ENCODE measurements at places on chromosomes 11 and 22.
A peak's percentile ranks its signal among the peaks of the same experiment; 100 is the strongest.

GRCh38 chr11:65445604-65446445 is 23.2 kb downstream of the NEAT1 start:
- DNase-seq = no peak

DNA sequence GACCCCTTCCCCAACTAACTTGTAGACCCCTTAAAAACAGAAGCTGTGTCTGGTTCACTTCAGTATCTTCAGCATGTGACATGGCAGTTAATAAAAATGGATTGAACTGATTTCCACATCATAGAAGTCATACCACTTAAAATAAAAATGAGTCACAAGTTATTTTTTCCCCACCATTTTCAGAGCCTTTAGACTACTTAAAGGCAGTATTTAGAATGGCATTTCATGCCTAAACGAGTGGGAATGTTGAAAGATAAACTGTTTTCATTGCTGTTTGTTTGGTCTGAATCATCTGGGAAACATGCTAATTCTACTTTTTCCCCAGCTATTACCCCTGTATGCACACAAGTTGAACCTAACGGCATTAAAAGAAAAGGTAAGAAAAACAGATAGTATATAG is 324.0 kb downstream of the RAB38 start:
- no peak for DNase-seq

DNA sequence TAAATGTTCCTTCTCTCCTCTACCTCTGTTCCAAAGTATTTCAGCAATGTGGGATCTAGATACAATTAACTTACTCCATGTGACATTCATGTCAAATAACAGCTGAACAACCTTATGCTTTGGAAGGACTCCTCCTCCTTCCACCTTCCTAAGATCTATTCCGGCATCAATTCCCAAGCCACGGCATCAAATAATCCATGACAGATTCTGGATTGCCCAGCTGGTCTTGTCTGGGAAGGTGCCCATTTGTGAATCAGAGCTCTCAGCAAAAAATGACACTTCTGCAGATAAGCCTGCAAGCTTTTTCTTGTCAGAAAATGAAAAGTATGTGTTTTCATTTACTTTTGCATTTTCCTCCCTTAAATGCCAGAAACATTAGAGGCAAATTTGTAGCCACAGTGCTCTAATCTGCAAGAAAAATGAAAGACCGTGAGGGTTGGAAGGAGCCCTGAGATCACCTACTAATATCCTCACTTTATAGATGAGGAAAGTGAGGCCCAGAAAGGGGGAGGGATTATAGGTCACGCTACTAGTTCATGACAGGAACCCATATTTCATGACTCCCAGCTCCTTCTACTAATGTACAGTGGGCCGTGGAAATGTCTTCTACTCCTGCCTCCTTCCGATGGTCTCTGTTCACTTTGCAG is 124.0 kb downstream of the ME3 start:
- no peak for DNase-seq

GRCh38 chr11:129143335-129143734 is 48.8 kb downstream of the ARHGAP32 start:
- no peak for DNase-seq

DNA sequence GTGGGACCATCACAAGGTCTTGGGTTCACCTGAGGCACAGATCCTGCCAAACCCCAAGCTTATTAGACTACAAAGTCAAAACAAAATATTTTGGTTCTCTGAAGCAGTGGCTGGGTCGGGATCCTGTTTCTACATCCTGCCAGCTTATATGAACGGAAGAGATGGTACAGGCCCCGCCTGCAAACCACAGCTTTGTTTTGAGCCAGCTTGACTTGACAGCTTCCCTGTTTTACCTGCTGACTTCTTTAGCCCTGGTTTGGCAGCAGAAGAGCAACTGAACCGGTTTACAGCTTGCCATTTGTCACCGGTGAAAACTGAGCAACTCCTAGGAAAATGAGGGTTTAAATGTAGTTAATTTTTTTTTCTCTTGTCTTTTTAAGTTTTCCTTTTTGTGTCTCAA is 11.4 kb downstream of the PACS1 start:
- DNase-seq = peak; percentile 51

- DNase-seq = no peak
Measured at GRCh38 chr11:37605229-37605628, 1007.2 kb upstream of the RAG2 start.

- DNase-seq = no peak
Measured at GRCh38 chr22:32286290-32286840, 31.2 kb upstream of the SLC5A4 start.
